Stimulated activated CD8-positive, alpha-beta memory T cell treated with anti-CD3 and anti-CD28 coated beads, Interleukin-15, amount 100 ng/mL, for 24 hours (primary cell): ENCODE measurements at places on chromosomes 5 and 9.

GRCh38 chr5:43401827-43402226 is 10.4 kb downstream of the CCL28 start:
- no peak for DNase-seq

DNA sequence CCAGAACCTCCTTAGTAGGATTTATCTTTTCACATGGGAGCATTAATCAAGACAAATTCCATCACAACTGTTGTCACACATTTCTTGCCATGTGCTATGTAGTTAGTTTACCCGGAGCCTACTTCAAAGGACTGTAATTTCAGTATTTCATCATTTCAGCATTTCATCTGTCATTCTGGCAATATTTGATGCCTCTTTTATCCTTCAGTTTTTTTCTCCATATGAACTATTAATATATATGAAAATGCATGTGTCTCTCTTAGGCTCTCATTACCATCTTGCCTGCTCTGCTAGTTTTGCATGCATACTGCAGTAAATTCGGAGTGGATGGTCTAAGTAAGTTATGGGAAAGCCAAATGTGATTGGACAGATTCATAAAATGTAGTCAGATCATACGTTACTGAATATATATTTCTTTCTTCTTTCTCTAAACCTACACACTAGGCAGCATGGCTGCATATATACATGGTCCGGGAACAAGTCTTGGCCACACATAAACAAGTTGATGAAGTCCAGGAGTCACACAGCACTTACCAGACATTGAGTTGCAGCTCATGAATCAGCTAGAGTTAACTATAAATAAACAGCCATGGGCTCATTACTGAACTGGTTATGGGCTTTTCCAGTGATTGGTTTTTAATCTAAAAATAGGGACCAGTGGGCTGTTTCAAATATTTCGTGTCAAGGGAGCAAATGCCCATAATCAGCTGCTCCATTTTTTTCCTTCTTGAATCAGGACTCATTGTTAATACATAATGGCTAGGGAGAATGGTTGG is 46.6 kb downstream of the SPATA31D1 start:
- no peak for DNase-seq

DNA sequence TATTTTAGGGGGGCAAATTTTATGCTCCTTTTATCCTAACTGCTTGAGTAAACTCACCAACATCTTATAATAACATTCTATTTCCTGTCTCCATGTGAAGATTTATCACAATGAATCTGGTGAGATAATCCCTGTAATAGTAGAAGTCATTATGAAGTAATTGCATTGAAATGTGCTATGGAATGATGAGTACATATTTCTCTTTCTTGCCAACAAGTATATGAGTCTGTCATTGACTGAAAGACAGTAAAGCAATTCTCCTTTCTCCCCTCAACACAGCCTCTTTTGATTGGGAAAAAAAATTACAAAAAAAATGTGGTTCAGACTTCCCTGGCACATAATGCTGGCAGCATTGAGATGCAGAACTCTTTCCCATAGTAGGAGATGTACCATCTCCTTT is 459.2 kb upstream of the RGMB start:
- DNase-seq, result no peak

- DNase-seq, result no peak
Measured at GRCh38 chr5:40478766-40479165, 200.9 kb upstream of the PTGER4 start.

- no peak for DNase-seq
Measured at GRCh38 chr5:3490957-3491507, 104.6 kb upstream of the IRX1 start.

GRCh38 chr5:62167561-62168057 is 138.4 kb upstream of the KIF2A start:
- no peak for DNase-seq

DNA sequence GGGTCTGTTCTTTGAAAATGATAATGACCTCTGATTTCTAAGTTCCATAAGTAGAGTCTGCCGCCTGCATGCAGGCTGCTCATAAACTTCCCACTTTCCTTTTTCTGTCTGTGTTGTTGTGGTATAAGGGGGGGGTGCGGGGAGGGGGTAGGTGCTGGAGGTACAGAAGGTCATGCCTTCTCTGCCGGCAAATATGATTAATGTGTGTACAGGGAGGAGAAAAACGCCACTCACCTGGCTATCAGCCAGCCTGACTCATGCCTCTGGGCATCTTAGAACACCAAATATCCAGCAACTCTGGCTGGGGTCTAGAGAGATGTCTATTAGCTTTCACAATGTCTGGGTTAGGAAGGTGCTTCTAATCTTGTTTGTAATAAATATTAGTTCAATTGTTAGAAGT is 128.3 kb downstream of the EFNA5 start:
- no peak for DNase-seq

- peak; percentile 50 for DNase-seq
Measured at GRCh38 chr5:134555890-134556311, 30.4 kb downstream of the JADE2 start.

- DNase-seq, result no peak
Measured at GRCh38 chr9:35103660-35104191, 795 bp upstream of the STOML2 start.

DNA sequence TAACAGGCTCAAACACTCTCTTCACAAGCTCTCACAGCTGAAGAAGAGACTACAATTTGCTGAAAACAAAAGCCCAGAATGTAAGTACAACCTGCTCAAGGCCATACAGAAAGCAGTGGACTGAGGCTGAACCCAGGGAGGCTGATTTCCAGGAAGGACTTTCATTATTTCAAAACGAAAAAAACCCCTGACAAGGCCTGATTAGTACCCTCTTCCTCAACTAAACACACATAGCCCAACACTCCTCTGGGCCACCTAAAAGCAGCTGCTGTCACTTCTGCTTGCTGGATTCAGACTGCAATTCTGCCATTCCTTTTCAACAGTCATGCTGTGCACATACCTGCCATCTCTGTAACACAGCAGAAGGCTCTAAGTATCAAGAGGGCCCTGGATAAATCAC is 18.2 kb downstream of the NRG2 start:
- no peak for DNase-seq
